ENCODE measurements at places on chromosomes 1 and 21.

- no peak for DNase-seq
Measured at GRCh38 chr21:15206514-15206913, 141.7 kb upstream of the NRIP1 start.

- no peak for DNase-seq
Measured at GRCh38 chr1:233700338-233700737, 86.4 kb downstream of the KCNK1 start.

GRCh38 chr1:61234587-61234919, 152.2 kb downstream of the NFIA start:
- DNase-seq = no peak

DNA sequence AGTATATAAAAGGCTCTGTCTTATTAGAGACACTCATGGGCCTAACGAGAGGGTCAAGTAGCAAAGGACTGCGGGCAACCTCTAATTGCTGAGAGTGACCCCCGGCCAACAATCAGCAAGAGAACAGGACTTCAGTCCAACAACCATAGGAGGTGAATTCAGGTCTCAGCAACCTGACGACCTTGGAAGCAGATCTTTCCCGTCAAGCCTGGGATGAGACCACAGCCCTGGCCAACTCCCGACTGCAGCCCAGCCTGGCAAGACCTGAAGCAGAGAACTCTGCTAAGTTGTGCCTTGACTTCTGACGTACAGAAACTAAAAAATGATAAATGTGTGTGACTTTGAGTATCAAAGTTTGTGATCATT, 5.7 kb downstream of the ECHDC2 start:
- no peak for DNase-seq

DNA sequence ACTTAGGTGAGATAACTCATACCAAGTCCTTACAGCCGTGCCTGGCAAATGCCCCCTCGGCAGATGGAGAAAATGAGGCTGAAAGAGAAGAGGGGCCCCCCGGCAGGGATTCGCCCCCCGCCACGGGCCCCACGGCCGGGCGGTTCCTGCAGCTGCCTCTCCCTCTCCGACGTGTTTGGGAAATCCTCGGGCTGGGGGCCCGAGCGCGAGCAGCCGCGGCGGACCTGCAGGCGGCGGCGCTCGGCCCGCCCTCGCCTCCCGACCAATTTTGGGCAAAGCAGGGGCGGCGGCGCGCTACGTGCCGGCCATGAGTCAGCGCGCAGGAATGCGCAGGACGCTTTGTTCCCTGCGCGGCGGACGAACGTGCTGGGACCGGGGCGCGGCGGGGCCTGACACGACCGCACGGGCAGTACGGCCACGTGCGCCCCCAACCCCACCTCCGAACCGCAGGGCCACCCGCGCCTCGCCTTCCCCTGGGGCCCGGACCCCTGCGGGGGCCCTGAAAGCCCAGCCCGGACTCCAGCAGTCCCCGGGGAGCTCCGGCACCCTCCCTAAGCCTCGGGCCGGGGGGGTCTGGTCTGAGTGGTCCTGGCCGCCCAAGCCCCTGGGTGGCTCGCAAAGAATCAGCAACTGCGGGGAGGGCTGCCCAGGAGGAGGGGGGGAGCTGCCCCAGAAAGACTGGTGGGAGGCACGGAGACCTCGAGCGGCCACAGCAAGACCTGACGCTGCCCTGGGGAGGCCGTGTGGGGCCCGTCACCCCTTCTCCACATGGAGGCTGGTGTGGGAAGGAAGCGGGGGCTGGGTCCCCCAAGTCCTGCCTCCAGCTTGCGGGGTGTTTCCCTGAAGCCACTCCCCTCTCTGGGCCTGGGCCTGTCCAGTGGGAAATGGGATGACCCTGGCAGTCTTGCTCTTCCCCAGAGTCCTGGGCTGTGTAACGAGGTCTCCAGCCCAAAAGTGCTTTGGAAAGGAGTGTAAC, 11.9 kb upstream of the EDN2 start:
- no peak for DNase-seq

DNA sequence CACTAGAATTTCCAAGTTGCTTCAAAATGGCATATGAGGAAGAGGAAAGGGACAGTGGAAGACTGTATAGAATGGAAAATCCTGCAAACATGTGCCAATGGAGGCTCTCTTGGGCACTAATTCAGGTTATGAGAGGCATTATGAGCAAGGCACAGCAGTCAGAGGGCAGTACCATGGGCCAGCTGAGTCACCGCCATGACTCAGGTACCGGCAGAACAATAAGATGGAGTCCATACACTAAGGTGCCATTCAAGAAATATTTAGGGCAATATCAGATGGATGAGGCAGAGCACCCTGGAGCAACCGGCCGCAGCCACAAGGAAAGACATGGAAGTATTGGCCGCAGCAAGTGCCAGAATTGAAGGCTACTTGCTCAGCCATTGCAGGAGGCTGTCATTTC, 25.6 kb upstream of the VAV3 start:
- DNase-seq = no peak

DNA sequence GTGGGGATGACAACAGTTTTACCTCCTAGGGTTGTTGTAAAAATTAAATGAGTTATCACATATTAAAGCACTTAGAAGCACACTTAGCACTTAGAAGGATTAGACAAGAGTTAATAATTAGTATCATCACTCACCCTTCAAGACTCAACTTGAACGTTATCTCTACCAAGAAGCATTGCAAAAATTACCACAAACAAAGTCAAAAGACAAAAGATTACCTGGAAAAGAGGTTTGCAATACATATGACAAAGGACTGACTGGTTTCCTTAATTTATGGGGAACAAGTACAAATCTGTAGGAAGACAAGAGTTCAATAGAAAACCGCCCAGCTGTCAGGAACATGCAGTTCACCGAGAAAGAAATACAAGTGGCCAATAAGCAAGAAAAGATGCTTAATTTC, 93.3 kb upstream of the ATP1A1 start:
- no peak for DNase-seq

DNA sequence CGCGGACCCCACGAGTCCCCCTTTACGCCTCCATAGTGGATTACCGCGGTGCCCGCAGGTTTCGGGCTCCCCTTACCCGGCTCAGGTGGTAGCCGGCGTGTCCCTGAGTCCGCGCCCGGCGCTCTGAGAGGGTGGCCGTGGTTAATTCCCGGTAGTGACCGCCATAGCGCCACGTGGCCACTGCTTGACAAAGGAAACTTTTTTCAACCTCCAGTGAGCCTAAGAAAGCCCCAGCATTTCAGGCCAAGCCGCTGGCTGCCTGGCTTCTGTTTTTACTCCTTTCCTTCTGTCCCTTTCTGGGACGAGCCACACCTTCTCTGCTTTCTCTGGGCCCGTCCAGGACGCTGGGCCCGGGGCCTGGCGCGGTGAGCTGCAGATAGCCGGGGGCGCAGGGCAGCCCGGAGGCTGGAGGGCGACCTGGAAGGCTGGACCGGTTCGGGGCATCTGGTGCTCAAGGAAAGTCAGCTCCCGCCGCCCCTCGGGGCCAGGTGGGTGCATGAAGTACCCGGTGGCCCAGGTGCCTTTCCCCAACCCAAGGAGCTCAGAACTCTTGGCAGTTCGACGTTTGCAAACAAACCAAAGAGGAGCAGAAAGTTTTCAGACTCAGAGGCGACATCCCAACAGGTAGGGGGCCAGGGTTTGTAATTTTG, 540 bp upstream of the C1orf198 start:
- DNase-seq = no peak

DNA sequence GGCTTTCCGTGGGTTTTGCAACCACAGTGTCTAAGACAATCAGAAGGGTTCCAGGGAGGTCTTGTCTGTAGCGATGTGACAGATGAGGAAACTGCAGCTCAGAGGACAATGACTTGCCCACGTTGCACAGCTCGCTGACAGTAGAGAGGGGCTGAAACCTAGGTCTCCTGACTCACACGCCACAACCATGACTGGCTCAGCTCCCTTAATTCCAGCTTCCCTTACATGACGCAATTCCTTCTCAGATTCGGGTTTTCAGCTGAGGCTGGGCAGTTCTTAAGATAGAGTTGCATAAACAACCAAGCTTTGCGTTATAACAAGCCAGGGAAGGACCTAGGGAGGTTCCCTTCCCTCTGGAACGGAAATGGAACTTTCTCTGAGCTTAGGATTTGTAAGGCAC, 36.3 kb downstream of the DHCR24 start:
- DNase-seq = no peak

All from T-cell (primary cell).